ENCODE measurements at places on chromosomes 2 and 18. TPM values are rescaled to one million over a fixed set of nuclear protein-coding genes. Genes with fewer than 3 reads are reported as not detected.

Gene XDH
- total RNA-seq: 0.96 TPM

Gene DCC
- total RNA-seq: not detected

Gene SLC14A1
- total RNA-seq: not detected

Gene ASIC4
- 0.08 TPM for total RNA-seq

Gene PLCD4
- 0.90 TPM for total RNA-seq

Gene LINC00305
- total RNA-seq: not detected

Gene UGT1A9
- 5.4 TPM for total RNA-seq

Gene SPP2
- not detected for total RNA-seq

Gene RHOB
- 318 TPM for total RNA-seq

Gene ABHD1
- 1.2 TPM for total RNA-seq

Gene PLEK
- total RNA-seq: not detected

Gene NT5DC4
- not detected for total RNA-seq

Gene HAAO
- total RNA-seq: not detected

Gene LYG2
- total RNA-seq: not detected

Gene CYP27C1
- total RNA-seq: 4.2 TPM

Gene LOXL3
- total RNA-seq: 0.32 TPM

Gene CD8B2
- total RNA-seq: not detected

Gene GCG
- not detected for total RNA-seq

Gene SMYD1
- total RNA-seq: not detected

Gene COBLL1
- total RNA-seq: 4.1 TPM

Gene LBH
- 137 TPM for total RNA-seq

Gene IL36B
- 0.37 TPM for total RNA-seq

Gene SPOPL
- total RNA-seq: 4.3 TPM

Gene VWA3B
- total RNA-seq: 0.33 TPM

Gene VIT
- total RNA-seq: not detected

Gene MBD5
- 8.4 TPM for total RNA-seq

Gene ETAA1
- 9.1 TPM for total RNA-seq

Gene NOSTRIN
- 3.3 TPM for total RNA-seq

Gene PLEKHM3
- 1.9 TPM for total RNA-seq

Gene CELF4
- not detected for total RNA-seq

Gene EHBP1
- total RNA-seq: 46.2 TPM

Gene NEU2
- not detected for total RNA-seq
